ENCODE measurements at places on chromosomes 4 and X.

- DNase-seq = no peak
Measured at GRCh38 chrX:132025041-132025440, 1.9 kb downstream of the STK26 start.

DNA sequence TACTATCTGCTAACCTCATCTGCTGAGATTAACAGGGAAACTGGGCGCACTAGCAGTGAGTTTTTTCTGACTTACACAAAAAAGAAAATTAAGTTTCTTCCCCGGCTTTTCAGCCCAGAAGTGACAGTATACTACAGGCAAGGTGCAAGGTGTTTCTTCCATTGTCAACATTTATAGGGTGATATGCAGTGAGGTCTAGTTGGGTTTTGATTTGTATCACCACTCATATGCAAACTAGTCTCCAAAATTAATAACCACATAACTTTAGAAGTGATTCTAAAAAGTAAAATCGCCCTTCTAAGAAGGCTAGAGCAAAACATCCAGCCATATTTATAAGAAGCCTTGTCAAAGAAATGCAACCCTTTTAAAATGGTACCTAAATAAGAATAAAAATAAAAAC, 640.1 kb downstream of the ARAP2 start:
- DNase-seq = no peak

DNA sequence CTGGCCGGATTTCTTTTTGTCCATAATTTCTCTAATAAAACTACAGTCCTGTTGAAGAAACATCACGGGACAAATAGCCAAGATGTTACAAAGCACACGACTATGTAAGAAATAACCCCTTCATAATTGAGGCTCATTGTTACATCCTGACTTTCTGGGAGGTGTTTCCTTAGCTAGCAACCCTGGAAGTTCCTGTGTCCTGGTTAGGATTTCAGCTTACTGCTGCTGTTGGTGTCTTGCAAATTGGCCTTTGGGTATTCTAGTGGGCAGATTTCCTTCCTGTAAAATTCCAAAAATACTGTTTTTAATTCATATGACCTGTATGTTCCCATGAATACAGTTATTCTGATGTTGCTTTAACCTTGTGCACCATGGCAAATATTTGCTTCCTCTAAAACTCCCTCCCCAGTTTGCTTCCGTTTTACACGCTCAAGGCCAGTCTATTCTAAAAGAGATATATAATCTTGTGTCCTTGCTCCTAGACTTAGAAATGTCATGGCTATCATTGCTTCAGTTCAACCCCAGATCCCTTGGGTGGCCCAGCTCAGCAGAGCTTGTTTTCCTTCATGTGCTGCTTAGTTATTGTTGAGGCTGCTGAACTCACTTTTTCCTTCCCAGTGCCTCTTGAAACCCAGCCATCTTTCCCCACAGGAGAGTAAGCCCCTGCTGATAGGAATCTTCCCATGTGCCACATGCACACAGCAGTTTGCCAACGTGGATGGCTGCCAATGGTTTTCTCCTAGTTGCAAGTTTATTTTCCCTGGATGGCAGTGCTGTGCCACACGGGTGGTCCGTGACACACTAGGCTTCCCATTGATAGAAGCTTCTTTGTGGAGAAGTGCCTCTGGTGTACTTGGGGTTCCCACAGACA, 75.8 kb downstream of the TSPAN7 start:
- no peak for DNase-seq

- peak; percentile 39 for DNase-seq
Measured at GRCh38 chr4:7872264-7872771, 67.3 kb downstream of the AFAP1 start.

GRCh38 chr4:6546681-6547447, 28.1 kb upstream of the MAN2B2 start:
- DNase-seq = peak; percentile 51

- no peak for DNase-seq
Measured at GRCh38 chrX:81255876-81256275, 54.0 kb downstream of the SH3BGRL start.

GRCh38 chrX:39850630-39851152, 247.1 kb downstream of the BCOR start:
- DNase-seq = no peak

DNA sequence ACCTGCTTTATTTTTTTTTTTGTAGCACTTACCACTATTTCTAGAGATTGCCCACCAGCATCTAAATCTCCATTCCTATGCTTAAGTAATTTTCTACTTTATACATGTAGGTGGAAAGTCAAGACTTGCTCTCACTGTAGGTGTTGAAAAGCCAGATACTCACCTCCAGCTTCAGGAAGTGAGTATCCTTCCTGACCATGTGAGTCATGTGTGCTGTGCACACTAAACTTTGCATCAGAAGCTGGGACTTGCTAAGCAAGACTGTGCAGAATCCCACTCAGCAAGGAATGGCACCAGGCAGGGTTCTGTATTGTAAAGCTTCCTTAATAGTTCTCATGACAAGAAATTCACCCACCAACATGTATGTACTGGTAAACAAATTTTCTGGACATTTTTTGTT, 151.8 kb downstream of the POU4F2 start:
- no peak for DNase-seq

GRCh38 chrX:124194901-124195300, 137.6 kb upstream of the TEX13D start:
- DNase-seq = no peak

- DNase-seq = no peak
Measured at GRCh38 chrX:102964940-102965339, 27.9 kb downstream of the RAB40AL start.

DNA sequence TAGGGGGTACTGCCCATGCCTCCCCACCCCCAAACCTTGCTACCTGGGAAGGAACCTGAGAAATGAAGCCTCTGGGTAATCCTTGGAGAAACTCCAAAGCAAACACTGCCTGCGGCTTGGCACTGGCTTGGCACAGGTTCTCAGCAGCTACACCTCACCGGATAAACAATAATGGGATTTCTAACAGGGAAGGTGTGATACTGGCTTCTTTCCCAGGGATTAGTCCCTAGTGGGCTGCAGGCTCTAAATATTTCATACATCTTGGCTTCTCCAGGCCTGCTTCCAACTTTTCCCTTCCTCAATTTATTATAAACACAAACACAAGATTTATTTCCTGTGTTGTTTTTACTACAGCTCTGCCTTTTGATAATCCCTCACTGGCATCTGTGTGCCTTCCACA, 12.5 kb downstream of the SEC24D start:
- peak; percentile 76 for DNase-seq

DNA sequence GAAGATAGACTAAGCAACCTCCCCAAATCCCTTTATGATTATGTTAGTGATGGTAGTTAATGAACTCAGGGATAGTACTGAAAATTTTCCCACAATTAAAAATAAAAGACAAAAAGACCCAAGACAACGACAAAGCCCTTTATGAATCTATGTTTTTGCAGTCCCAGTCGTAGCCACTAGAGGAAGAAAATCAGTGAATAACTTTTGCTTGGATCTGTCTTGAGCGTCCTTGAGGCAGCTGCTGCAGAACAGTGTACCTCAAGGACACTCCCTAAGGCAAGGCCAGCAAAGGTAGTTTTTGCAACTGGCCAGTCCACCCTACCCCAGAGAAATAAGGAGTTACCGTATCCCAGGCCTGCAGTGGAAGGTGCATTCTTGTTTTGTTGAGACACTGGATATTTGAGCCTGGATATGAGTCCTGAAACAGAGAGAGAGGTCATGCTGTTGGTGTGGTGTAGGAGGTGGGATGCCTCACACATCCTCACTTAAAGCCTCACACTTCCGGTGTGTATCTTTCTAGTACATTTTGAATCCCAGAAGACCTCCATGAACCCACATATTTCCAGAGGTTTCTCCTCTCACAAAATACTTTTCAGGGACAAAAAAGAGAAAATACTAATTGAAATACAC, 8.7 kb upstream of the TIMM8A start:
- no peak for DNase-seq

DNA sequence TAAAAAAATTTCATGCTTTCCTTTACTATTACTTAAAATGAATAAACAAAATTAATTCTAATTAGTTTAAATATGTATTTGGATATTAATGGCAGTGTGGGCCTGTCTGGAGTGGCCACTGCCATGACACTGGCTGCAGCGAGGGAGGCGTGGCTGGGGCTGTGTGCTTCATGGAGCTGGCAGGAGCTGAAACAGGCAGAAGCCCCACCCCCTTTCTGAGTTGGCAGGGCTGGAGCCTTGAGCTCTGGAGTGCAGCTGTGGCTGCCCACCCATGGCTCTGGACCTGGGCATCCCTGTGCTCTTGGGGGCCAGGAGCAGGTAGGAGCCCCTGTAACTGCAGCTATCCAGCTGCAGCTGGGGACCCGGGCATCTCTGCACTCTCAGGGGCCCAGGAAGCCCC, 8.2 kb upstream of the HSD17B11 start:
- DNase-seq = no peak

GRCh38 chrX:56564164-56564885, 898 bp downstream of the UBQLN2 start:
- peak; percentile 33 for DNase-seq

DNA sequence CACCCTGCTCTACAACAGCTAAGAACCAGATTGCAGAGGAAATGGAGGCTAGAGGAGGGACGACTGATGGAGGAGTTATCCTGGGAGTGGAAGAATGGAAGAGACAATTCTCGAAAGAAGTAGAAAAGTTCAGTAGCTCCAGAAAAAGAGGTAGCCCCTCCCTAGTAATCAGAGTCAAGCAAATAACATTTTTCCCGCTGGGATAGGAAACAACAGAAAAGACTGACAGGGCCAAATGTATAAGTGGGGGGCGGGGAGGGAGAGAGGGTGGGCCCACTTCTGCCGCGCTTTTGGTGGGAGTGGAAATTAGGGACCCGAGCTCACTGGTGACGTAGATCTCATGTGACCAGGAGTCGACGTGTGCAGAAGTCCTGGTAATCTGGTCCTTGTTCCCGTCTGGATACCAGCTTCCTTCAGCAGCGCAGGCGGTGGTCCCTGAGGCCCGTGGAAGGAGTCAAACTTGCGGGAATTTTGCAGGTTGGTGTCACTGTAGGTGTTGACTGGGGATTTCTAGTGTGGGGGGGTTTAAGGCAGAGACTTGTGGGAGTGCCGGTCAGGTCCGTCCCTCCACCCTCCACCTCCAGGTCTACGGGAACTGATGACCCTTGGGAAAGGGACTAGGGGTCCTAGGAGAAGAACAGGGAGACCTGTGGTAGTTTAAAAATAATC, at the start of gene TCEAL9:
TSS of gene TCEAL9 (plus strand) at position 377 of the 669 bp plus-strand sequence. CDS start 1,179 bp downstream, outside the sequence.
- DNase-seq = peak; percentile 74

DNA sequence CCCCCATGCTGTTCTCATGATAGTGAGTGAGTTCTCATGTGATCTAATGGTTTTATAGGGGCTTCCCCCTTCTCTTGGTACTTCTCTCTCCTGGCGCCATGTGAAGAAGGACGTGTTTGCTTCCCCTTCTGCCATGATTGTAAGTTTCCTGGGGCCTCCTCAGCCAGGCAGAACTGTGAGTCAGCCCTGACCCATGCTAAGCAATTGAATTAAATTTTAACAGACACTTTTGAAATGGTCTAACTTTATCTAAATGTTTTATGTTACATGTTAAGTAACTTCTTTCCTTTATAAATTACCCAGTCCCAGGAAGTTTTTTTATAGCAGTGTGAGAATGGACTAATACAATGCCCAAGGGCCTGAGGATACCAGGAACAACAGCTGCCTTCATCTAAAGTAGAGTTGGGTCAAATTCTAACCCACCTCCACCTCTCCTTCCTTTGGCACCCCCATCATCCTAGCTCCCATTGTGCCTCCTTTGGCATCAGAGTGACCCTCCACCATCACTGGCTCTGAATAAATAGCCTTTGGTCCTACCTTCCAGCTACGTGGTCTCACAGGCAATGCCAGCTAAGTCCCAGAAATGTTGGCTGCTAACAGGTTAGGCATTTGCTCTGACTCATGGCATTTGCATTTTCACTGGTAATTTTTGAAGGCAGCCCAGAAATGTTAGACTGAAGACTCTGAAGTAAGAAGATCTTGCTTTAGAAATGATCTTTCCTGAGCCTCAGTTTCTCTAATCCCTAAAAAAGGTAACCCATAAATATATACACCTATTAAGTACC, 182.1 kb downstream of the MOSPD2 start:
- DNase-seq = no peak

GRCh38 chr4:90544532-90545045, 417.4 kb downstream of the CCSER1 start:
- DNase-seq = no peak

DNA sequence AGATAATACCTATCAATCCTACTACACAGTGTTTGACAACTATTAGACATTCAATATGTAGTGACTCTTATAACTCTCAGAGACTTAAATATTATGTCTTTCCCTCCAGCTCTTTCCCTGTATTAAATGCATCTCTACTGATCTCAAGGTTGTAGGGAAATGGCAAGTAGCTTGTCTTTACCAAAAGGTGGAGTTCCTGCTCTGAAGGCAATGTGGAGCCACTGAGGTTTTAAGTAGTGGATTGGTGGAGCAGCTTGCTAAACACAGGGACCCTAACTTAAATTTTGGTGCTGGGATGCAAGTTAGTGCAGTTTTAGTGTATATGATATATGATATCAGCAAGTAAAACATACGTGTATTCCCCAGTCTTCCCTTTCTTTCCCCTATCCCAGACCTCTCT, 13.1 kb downstream of the FNIP2 start:
- DNase-seq = no peak

DNA sequence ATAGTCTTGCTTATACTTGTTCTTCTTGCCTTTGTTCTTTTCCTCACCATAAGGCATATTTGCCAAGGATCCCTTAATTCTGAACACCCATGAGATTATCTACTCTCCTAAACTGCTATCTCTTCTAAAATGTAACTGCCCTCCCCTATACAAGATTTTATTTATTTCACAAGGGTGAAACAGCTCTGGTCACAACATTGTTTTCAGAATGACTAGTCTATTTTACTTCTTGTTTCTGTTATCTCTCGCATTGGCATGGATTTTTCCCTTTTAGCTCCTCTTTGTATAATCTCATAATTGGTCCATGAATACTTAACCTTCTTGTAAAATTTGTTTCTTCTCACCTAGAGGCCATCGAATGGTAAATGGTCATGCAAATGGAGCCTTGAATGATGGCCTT, 17.2 kb upstream of the COL25A1 start:
- DNase-seq = no peak

GRCh38 chr4:42398171-42398870, 1.0 kb downstream of the SHISA3 start:
- DNase-seq = no peak

GRCh38 chrX:63855896-63856295, 70.9 kb upstream of the ARHGEF9 start:
- DNase-seq = no peak

DNA sequence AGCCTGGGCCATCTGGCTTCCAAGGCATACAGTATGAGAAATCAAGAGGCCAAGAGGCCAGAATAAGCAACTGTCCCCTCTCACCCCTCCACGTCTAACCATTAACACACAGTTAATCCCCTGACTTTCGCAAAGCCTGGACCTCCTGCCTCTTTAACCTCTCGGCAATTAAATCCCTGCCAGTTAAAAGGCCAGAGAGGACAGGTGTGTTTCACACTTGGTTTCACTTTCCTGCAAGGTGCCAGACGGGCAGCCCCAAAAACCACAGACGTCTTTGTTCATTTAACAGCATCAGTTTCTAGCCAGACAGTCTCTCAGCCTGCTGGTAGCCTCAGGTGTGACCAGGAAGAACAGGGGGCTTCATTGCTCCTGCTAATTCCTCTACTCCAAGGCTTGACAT, 91.1 kb upstream of the KIT start:
- peak; percentile 60 for DNase-seq

- DNase-seq = no peak
Measured at GRCh38 chr4:142901166-142901662, 55.1 kb upstream of the INPP4B start.

All from NCI-H1105 treated with DMSO at 0.1 percent for 48 hours (cell line).